ENCODE measurements at places on chromosomes 4 and X.

- no peak for DNase-seq
Observed at GRCh38 chr4:129144755-129145206, 48.8 kb downstream of the C4orf33 start.

DNA sequence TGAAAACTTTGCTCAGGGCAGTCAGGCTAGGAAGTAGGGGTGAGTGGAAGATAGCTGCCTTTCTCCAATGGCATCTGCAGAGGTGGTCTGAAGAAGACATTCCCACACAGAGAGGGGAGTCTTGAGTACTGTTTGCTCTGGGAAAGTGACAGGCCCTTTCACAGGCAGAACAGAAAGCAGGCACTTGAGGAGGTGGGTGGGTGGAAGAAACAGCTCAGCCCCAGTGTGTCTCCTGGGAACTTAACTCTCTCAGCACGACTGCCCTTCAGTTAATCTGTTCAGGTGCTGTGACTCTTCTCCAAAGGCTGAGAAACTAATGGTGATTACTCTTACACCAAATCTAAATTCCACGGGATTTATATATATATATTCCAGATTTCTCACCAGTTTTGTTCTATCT lies 28.3 kb downstream of the ENOPH1 start:
- no peak for DNase-seq

- no peak for DNase-seq
Observed at GRCh38 chr4:4323705-4324534, 33.9 kb downstream of the ZBTB49 start.

DNA sequence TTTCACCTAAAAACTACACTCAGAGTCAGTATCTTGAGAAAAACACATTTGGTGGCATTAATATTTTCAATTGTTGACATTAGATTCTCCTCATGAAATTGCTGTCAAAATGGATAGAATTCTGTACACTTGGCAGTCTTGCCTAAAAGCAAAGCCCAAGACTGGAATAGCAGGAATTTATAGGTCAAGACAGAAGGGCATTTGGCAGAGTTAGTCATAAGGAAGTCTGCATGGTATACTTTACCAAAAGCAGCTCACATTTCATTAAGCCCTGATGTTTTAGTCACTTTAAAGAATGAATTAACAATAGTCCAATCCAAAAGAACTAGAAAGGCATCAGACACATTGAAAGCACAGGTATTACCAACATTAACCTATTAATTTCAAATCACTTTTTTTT lies 7.1 kb downstream of the CCDC160 start:
- DNase-seq: no peak

GRCh38 chrX:133935076-133935475 lies 50.3 kb downstream of the GPC3 start:
- no peak for DNase-seq

GRCh38 chr4:55051532-55051931 lies 73.9 kb downstream of the KDR start:
- no peak for DNase-seq

DNA sequence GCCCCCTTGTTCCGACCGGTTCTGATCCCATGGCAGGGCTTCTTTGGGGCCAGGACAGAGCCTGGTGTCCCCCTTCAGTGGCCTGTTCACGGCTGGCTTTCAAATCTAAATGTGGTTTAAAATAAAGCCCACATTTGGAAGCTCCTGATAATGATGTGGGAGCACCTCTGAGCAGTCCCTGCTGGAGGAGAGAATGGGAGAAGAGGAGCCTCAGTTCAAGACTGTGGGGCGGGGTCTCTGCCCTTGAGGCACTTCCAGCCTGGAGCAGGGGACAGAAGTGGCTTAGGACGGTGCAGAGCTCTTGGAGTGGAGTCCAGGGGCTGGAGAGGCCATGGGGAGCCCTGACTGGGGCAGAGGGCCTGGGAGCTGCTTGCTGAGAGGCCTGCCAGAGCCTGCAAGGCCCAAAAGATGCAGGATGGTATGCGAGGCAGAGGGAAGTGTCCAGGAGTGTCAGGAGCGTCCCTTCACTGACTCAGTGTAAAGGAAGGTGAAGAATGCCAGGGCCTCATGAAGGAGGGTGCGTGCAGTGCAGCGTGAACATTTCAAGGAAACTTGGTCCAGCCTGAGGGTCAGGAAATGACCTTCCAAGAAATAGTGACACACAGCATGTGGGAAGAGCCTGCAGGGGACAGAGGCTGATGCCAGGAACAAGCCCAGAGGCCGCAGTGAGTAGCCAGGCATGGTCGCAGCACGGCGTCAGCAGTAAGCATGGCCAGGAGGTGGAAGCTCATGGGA lies 21.1 kb upstream of the TADA2B start:
- no peak for DNase-seq

- DNase-seq: no peak
Observed at GRCh38 chr4:7397206-7398103, 37.3 kb downstream of the PSAPL1 start.

DNA sequence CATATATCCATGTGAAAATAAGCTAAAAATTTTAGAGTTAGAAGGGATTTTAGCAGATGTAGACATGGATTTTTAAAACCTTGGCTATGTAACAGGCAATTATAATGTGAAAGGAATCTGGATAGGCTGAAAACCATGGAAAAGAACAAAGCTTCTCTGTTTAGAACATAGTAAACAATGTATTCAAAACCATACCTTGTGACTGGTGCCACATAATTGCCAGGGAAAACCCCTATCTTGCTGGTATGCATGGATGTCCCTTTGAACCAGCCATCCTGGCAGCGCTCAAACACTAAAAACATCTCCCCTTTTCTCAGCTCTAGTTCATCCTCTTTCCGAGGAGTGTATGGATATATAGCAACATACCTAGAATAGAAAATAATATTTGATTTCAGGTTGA lies 110.6 kb upstream of the CBR4 start:
- no peak for DNase-seq

DNA sequence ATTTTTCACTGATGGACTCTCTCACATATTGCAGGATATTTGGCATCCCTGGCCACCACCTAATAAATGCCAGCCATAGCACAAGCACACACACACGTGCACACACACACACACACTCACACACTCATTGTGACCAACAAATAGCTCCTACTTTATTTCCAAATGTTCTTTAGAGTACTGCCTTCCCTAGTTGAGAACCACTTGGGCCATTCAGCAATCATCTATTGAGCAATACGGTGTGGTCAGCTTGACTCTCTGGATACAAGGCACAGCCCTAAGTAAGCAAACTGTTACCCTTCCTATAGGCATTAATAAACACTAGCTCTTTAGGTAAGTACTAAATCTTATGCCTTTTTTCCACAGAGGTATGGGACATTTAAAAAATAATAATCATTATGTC lies 21.1 kb downstream of the CORIN start:
- DNase-seq: no peak

- no peak for DNase-seq
Observed at GRCh38 chr4:3372933-3373465, 68.8 kb upstream of the HGFAC start.

- no peak for DNase-seq
Observed at GRCh38 chrX:48938721-48939425, 18.5 kb downstream of the OTUD5 start.

GRCh38 chr4:74117024-74117534 lies 18.1 kb upstream of the CXCL2 start:
- no peak for DNase-seq

DNA sequence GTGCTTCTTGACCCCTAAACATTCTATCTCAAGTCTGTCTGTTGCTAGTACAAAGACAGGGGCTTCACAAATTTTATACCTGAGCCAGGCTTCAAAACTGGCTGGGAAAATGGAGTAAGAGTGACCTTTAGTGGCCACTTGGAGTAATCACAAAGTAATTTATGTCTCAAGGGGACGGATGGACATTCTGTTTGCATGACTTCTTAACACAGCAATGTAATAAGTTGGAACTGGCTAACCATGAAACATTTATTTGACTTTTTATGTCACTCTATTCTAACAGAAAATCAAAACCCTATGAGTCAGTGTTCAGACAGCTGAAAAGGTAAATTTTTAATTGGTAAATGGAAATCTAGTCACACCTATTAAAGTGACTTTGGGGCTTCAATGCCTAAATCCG lies 600.6 kb downstream of the ANKRD50 start:
- peak; percentile 81 for DNase-seq

GRCh38 chr4:20217521-20217920 lies 34.2 kb upstream of the SLIT2 start:
- no peak for DNase-seq

All from renal pelvis (tissue), 12 donors.